ENCODE measurements at places on chromosomes 3 and 15.

- DNase-seq = no peak
These were observed 408.2 kb downstream of the LPP start for GRCh38 chr3:188562144-188562543.

- no peak for DNase-seq
These were observed 14.1 kb downstream of the LACTB start for GRCh38 chr15:63135804-63136203.

GRCh38 chr3:77648664-77649063 lies 608.8 kb downstream of the ROBO2 start:
- no peak for DNase-seq

GRCh38 chr15:62901087-62901486 lies 141.5 kb upstream of the TPM1 start:
- DNase-seq = no peak

- no peak for DNase-seq
These were observed 11.7 kb downstream of the BCL2L10 start for GRCh38 chr15:52100807-52101442.

DNA sequence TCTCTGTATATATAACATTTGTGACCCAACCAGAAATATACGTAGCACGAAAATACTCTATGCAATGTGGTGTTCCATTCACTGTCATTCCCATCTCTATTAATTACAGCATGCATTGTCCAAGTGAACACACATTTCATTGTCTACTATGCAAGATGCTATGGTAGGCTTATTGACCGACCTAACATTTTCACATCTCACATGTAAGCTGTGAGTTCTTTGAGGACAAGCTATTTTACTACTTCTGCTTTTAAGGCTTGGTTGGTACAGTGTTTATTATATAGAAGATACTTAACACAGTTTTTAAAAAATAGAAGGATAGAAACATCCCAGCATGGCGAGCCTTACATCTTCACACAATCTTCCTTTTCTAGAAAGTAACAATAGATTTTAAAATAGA lies 164.4 kb downstream of the KLHL25 start:
- DNase-seq = no peak

DNA sequence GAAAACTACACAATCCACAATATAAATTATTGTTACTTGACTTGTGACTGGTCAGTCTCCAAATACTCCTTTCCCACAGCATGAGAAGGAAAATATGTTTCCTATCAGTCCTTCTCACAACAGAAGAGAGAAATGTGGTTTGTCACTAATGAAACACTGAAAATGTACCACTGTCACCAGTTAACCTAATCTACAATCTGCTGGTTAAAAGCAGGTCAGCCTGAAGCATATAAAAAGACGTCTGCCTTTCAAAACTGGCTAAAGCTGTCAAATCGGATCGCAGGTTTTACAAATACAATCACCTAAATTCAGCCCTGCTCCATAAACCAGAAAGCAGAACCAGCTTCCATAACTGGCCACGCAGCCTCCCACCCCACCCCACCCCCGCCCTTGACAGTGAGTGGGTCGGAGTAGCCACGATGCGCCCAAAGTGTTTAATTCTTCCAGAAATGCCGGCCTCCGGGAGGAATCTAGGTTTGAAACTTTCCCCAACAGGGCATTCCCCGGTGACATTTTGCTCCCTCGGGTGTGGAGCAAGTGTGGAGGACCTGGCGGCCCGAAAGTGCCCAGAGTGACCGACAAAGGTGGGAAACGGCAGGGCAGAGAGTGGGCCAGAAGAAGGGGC lies 682 bp downstream of the ETFA start:
- DNase-seq = peak; percentile 17

GRCh38 chr15:39131609-39132008 lies 449.3 kb upstream of the THBS1 start:
- DNase-seq = no peak

DNA sequence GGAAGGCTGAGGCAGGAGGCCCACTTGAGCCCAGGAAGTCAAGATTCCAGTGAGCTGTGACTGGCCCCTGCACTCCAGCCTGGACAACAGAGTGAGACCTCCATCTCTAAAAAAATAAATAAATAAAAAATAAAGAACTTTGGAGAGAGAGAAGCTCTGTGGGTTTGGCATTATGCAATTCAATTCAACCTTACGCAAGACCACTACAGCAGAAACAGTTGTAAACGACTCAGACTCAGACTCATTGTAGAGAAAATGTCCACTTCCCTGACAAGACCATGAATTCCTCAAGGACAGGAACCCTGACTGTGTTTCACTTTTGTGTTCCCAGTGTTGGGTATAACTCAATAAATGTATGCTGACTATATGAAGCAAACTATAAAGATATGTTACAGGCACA lies 90.3 kb upstream of the C3orf80 start:
- no peak for DNase-seq

GRCh38 chr15:38071211-38071972 lies 137.0 kb downstream of the TMCO5A start:
- no peak for DNase-seq

GRCh38 chr3:112127522-112128494 lies 5.2 kb downstream of the GCSAM start:
- DNase-seq = no peak

DNA sequence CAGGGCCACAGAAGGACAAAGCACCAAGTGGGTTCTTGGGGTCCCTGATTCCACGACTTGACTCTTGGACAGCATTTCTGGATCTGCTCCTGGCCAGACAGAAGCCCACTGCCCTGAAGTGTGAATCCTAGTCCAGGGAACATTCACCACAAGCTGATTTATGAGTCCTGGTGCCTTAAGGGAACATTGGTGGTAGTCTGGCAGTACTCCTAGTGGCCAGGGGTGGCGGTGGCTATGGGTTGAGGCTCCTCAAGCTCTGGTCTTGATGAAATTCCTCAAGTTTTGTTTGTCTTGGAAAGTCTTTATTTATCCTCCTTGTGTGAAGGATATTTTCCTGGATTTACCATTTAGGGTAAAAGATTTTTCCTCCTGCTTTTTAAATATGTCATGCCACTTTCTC lies 307.5 kb downstream of the PYDC2 start:
- DNase-seq = no peak

GRCh38 chr3:72657666-72658065 lies 190.6 kb downstream of the SHQ1 start:
- no peak for DNase-seq

DNA sequence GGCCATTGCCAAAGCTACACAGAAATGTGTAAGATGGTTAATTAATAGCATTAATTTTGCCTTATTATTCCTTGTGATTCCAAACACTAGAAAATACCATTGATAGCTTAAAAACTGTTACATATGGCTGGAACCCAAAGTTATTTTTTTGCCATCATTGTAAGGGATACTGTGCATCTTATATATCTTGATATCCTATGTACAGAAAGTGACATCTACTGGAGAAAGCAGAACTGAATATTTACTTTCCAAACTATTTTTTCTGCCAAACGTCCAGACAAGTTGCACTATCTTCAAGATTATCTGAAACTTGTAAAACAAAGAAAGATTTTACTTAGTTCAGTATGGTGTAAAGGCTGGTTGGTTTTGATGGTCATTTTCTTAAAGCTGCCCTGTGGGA lies 33.3 kb upstream of the MEIS2 start:
- no peak for DNase-seq
